Right renal cortex interstitium (tissue), 3 donors: ENCODE measurements at places on chromosomes 6 and 20. TPM values are rescaled to one million over a fixed set of nuclear protein-coding genes. Genes with fewer than 3 reads are reported as not detected.

PHF10 gene
- 119 TPM for polyA plus RNA-seq

MYMX gene
- 0.42 TPM for polyA plus RNA-seq

HLA-DMB gene
- 74.3 TPM for polyA plus RNA-seq

C6orf52 gene
- polyA plus RNA-seq, result 4.9 TPM

SRSF12 gene
- polyA plus RNA-seq, result 13.7 TPM

DIDO1 gene
- polyA plus RNA-seq, result 57.1 TPM

SAMD5 gene
- polyA plus RNA-seq, result 14.9 TPM

FOXC1 gene
- 84.8 TPM for polyA plus RNA-seq

DNA sequence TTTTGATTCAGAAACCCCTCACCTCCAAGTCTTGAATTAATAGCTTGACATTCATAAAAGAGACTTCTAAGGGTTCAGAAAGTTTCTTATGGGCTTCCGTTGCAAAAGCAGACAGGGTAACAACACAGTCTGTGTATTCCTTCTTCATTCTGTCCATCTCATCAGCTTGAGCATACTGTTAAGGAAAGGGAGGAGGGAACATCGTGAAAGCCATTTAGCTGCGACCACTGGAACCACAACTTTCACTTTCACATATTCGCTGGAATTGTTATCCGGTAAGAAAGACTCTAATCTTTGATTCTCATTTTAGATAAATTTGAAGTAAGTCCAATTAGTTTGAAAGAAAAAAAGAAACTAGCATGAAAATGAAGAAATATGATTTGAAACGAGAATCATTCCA, 174.4 kb downstream of the SYNE1 start:
- DNase-seq, result no peak

- no peak for DNase-seq
Measured at GRCh38 chr6:47360388-47360787, 50.7 kb upstream of the TNFRSF21 start.

- DNase-seq, result no peak
Measured at GRCh38 chr6:82085701-82086100, 161.8 kb downstream of the IBTK start.

- DNase-seq, result no peak
Measured at GRCh38 chr6:116500969-116501433, 10.4 kb upstream of the CALHM5 start.

DNA sequence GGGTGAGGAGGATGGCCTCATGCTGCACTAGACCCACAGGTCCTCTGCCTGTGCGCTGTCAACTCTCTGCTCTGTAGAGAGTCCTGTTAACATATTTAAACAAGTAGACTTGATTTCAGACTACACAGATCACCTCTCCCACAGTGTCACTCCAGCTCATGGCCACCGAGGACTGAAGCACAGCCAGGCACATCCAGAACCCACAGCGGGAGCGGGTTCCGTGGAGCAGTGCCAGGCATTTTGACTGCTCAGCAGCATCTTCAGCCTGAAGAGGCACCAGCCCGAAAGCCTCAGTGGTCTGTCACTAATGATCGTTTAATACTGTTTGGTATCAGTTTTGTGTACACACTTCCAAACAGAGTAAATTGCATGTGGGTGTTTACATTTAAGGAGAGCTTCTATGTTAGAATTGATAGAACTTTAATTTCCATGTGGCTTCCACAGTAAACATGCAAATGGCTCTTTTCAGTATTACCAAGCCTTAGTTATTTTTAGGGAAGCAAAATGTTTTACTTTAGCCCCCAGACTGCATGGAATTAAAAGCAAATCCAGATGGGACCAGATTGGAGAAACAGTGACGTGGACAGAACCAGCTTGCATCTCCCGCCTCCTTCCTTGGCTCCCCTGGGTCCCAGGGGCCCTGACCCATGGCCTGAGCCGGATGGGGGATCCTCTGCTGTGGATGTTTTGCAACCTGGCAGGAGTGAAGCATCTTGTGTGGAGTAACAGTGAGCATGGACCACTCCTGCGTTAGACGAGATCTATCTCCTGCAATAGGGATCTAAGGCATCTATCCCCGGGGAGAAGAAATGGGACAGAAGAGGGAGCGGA, 196.7 kb upstream of the CDH4 start:
- no peak for DNase-seq

- DNase-seq, result no peak
Measured at GRCh38 chr6:42135722-42136121, 6.7 kb downstream of the C6orf132 start.

GRCh38 chr20:60636417-60636816, 615.6 kb upstream of the CDH4 start:
- DNase-seq, result no peak

DNA sequence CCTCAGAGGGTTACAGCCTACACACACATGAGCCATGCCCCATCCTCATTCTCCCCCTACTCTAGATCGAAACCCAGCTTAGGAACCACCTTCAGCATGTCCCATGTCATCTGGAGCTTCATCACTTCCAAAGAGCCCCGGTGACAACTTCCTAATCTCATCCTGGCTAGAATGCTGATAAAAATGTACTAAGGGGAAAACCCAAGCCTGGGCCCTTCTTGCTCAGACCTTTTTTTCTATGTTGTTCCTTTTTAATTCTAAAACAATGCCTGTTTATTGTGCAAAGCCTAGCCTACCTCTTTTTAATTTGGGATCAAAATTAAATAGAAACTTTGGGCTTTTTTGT, 44.1 kb upstream of the NT5E start:
- no peak for DNase-seq

DNA sequence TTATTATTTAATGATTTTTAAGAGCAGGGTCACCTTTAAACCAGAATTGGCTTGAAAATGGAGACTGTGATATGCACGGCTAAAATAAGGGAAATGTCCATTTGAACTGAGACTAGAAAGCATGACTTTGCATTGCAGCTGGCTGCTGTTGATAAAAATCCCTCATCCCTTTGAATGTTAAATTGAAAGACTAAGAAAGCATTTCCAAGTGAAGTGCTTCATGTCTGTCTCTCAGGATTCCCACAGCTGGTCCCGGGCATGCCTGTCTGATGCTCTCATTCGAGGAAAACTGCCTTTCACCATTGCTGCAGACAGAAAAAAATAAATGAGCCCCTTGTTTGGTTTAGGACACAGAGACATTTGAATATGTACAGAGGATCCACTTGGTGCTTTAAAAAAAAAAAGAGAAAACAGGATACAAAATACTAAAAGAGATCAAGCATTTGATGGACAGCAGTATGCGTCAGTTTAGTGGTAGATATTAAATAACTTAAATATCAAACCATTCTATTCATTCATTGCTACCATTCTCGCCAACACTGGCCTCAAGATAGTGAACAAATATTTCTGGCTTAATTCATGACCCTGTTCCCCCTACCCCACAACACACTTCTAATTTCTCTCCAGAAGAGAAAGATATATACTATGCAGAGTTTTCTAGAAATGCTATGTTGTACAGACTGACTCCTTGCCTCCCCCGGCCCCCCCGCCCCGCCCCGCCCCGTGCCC, 55.0 kb downstream of the TBC1D7 start:
- DNase-seq, result no peak

DNA sequence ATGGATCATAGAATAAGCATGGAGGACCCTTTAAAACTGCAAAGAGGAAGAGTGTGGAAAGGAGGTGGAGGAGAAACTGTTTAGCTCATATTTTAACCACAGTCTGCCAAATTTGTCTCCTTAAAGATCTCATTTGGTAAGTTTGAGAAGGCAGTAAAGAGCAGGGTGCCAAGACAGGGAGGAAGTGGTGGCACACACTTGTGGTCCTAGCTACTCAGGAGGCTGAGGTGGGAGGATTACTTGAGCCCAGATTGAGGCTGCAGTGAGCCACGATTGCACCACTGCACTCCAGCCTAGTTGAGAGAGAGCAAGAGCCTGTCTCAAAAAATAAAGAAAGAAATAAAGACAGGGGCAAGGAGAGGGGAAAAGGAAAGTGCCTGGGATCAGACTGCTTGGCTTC, 16.8 kb upstream of the DCBLD1 start:
- no peak for DNase-seq

- DNase-seq, result peak; percentile 62
Measured at GRCh38 chr20:38221119-38221589, 39.4 kb downstream of the KIAA1755 start.

DNA sequence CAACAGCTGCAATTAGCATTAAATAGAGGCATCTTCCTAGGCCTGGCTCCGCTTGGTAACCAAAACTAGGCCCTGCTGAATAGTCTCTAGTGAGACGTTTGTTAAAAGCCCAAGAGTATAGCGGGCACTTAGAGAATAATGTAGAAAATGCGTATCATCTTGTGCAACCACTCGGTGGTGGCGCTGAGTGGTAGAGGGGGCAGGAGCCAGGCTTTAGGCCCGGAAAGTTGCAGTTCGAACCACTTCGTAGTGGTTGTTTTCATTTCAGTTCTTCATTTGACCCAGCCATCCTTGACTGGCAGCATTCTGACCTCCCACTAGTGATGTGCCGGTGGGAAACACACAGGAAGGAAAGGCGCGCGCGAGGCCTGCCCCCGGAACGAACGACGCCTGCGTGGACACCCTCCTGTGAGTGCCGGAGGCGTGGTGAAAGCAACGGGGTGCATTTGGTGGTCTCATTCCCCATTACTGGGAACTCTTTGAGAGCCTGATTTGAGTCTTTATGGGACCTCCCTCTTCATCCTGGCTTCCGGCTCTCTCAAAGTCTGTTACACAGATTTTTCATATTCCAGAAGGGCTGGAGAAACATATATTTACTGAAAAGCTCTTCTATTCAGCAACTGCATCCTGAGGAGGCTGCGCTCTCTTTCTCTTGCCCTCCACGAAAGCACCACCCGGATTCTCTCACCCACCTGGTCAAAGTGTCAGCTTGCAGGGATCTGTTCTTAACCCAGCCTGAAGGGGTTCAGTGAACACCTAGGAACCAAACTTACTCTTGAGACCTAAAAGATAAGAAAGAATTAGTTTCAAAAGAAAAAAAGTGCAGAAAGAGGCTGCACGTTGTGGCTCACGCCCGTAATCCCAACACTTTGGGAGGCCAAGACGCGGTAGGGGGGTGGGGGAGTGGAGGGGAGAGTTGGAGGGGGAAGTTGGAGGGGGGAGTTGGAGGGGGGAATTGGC, 18.2 kb downstream of the GPX5 start:
- no peak for DNase-seq

DNA sequence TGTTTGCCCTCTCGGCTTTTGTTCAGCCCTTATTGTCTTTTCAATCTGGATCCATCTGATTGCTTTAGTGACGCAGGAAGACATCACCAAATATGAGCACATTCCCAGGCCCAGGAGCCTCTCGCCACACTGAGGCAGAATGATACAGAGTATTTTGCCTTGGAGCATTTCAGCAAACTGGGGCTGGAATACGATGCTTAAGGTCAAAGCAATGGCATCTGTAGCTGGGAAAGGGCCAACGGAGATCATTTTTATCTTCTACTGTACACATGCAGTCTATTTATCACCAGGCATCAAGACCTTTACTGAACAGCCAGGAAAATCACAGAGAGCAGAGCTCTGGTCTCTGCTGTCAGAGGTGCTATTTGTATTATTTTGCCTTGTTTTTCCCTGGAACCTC, 655.3 kb downstream of the RNF144B start:
- DNase-seq, result no peak

DNA sequence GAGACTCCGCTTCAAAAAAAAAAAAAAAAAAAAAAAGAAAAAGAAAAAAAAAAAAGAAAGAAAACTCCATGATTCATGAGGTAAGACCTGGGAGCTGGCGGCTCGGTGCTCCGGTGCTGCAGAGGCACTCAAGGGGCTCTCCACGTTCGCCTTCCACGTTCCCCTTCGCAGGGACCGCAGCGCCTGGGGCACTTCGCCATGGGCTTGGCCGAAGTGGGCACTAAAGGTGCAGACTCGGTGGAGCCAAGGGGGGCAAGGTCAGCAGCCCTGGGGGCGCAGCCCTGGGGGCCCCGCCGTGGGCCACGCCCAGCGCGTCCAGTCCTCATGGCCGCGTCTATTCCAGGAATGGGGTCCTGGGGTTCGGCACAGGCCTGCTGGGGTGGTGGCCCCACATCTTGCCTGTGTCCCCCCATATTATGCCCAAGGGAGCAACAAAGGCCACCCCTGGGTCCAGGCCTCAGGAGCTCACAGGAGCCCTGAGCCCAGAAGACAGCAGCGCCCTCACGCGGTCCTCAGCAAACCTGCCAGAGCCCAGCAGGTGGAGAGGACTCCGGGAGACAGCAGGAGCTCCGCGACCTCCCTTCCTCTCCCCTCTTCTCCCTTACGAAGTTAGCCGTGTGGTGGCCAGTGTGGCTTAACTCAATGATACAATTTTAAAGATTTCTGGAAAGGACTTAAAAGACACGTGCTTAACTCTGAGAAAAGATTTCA, 21.9 kb downstream of the ZBTB46 start:
- DNase-seq, result no peak

GRCh38 chr6:14396392-14396791, 278.8 kb downstream of the CD83 start:
- no peak for DNase-seq

DNA sequence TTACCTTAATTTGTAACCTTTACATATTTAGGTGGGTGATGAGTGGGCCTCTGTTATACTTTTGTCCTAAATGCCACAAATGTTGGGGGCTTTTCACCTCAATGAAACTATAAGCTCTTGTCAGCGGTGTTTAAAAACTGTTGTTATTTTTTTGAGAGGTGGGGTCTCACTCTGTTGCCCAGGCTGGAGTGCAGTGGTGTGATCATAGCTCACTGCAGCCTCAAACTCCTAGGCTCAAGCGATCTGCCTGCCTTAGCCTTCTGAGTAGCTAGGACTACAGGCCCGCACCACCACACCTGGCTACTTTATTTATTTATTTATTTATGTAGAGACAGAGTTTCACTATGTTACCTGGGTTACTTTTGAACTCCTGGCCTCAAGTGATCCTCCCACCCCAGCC, 66.7 kb downstream of the ZDHHC14 start:
- DNase-seq, result no peak

GRCh38 chr6:1481286-1481685, 91.9 kb downstream of the FOXF2 start:
- no peak for DNase-seq

DNA sequence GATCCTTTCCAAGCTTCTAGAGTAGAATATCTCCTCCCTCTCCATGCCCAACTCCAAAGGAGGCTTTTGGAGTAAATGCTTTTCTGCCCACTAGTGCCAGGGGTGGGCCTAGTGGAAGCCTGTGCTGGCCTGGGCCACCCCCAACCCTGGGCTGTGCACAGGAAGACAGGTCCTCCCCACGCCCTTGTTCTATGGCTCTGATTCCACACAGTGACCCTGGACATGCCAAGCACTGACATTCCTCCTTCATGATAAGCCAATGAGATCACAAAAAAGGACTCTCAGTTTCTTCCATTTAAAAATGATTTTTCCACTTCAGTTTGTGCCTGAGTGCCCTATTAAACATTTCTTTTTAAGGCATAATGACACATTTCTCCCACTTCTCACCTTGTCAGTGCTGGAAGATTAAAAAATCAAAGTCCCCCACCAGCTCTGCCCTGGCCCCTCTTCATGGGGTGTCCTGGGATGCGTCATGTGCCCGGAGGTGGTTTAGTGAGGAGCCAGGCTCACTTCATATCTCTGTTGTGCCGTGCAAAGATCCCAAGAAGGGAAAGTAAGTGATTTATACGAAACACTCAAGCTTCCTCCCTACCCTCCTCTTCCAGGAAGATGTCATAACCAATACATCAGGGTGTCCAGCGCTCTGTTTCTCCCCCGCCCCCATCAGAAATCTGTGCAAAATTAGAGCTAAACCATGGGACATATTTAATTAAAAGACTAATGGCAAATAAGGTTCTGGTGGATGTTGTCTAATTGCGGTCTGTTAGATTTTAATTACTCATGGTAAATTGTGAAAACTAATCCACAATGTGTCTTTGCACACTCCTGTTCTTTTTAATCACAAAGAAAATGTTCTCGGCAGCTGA, 255.0 kb downstream of the NRN1 start:
- DNase-seq, result no peak

- DNase-seq, result no peak
Measured at GRCh38 chr6:53151676-53152075, 3.0 kb upstream of the GCM1 start.
